NCI-H2081 (cell line): ENCODE measurements at places on chromosomes 7 and 10.

DNA sequence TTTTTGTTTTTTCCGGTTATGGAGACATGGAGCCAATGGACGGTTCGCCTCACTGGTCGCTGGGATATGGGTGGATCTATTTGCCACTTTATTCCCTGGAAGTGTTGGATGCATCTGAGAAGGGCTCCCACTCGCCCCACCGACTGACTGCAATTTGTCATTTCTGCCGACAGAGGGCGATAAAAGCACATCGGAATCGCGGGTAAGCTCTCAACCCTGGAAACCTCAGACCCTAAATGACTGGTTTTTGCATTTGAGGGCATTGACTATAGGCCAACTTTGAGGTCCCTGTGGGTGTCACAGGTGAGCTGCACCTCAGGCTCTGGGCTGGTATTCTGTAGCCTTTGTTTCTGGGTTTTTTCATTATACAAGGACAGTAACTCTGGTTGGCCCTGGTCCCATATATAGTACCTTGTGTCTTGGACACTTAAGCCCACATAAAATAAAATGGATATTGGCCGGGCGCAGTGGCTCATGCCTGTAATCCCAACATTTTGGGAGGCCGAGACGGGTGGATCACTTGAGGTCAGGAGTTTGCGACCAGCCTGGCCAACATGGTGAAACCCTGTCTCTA lies 11.9 kb upstream of the OPALIN start:
- peak; percentile 18 for DNase-seq

DNA sequence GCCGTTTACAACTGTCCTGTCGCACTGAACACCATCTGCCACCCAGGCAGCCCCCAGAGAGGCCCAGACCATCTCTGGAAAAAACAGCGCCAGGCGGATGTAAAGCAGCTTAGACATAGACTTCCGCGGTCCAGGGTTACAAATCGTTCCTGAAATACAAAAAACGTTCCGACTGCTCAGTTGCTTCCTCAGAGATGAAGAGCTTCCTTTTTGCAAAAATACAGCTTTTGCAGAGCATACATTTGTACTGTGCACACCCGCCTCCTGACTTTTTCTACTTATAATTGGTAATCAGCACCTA lies 11.4 kb downstream of the DAGLB start:
- no peak for DNase-seq

DNA sequence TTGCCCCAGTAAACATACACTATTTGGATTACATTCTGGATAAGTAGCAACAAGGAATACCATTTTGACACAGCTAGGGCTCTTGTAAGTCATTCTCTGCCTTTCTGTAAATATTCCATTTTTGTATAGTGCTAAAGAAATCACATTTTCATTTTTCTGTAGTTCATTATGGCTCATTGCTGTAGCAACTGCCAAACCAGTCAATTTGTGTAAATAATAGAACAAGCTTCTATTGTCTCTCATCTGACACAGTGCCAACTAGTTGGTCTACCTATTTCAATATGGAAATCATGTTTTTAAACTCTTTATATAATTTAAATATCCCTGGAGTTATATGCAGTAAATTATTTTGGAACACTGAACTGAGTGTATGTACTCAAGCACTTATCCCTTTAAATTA lies 193.7 kb downstream of the RELN start:
- DNase-seq, result peak; percentile 59

- no peak for DNase-seq
These were observed 248.7 kb downstream of the NEBL start for GRCh38 chr10:20648263-20648874.

- DNase-seq, result no peak
These were observed 172.7 kb upstream of the HPS1 start for GRCh38 chr10:98619446-98619845.

- no peak for DNase-seq
These were observed 11.3 kb downstream of the CRYGN start for GRCh38 chr7:151428378-151429236.

- DNase-seq, result peak; percentile 71
These were observed 10.7 kb downstream of the PFKP start for GRCh38 chr10:3077940-3078630.

GRCh38 chr7:99050971-99051370 lies 92.9 kb downstream of the SMURF1 start:
- no peak for DNase-seq

GRCh38 chr7:66859794-66860645 lies 61.0 kb upstream of the TMEM248 start:
- no peak for DNase-seq

GRCh38 chr10:28533186-28533564 lies 257 bp downstream of the WAC start:
- DNase-seq, result no peak

- DNase-seq, result no peak
These were observed 227.3 kb upstream of the SP8 start for GRCh38 chr7:21013765-21014539.

DNA sequence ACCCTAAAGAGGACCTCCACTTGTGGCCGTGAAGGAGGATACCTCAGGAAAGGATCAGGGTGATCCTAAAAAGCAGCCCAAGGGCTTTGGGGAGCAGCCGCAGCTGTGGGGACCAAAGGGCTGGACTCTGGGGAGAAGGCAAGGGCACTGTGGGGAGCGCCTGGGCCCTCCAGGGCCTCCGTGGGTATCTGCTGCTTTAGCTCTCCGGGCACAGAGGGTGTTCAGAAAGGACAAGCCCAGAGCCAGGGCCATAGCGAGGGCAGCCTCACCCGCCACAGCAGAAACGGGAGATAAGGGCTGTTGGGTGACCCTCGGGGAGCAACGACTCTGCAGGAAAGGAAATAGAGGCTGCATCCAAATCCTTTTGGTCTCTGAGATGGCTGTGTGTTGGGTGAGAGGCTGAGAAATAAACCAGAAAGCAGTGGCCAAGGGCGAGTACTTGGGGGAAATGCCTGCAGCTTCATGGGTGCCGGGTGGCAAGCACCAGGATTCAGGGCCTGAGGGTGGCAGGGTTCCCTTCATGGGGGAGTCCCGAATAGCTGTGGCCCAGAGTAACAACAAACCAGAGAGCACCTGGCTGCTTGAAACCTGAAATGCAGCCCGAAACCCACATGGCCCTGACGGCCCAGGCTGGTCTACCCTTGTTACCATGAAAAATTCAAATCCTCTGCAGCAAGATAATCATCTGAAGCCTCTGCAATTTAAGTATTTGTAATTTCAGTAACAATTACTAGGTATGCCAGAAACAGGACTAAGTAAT lies 95.2 kb downstream of the VIPR2 start:
- DNase-seq, result no peak

GRCh38 chr7:93690021-93690420 lies 115.5 kb upstream of the CALCR start:
- no peak for DNase-seq

DNA sequence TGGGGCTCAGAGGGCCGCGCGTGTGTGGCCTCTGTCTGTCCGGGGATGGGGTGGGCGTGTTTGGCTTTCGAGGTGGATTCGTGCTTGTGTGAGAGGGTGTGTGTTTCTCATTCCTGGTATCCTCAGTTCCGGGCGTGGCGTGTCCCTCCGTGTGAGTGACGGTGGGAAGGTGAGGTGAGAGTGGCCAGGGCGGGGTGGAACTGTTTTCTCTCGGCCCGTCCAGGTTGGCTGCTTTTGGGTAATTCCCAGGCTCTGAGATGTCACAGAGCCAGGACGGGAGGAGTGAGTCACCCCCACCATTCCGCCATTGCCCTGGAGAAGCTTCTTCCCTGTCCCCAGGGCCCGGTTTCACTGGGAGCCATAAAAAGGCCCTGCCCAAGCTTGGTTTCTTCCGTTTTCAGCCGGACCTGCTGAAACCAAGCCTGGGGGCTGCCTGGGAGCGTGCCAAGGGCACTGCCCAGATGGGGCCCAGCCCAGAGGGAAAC lies 21.3 kb upstream of the CLDN4 start:
- no peak for DNase-seq

DNA sequence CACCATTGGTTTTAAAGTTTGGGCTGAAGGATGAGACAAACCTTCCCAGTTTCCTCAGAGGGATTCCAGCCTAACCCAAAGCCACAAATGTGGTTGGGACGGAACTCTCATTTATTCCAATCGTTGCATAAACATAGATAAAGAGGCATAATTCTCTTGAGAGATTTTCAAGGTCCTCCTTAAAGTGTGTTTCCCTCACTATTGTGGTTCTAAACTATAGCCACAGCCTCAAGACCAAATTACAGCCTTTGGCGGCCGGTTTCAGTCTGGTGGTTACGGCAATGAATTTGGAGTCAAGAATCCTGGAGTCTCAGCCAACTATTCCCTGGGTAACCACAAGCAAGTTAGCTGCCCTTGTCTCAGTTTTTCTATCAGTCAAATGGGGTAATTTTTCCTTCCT lies 42.6 kb downstream of the SEM1 start:
- no peak for DNase-seq

DNA sequence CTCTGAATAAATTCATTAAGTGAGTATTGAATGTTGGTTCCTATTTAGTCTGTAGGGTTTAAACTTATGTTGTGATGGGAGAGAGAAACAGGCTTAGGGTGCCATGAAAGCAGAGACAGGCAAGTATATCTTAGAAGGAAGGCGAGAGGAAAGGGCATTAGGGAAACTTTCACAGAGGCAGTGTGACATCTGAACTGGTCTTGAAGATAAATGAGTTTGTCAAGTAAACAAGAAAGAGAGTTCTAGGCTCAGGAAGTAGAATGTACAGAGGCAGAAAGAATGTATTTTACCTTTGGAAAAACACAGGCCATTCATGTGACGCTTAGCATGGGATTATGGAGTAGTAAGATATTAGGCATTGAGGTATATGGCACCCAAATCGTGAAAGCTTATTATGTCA lies 34.5 kb downstream of the GLCCI1 start:
- no peak for DNase-seq

GRCh38 chr7:99120501-99120900 lies 23.4 kb downstream of the SMURF1 start:
- no peak for DNase-seq

DNA sequence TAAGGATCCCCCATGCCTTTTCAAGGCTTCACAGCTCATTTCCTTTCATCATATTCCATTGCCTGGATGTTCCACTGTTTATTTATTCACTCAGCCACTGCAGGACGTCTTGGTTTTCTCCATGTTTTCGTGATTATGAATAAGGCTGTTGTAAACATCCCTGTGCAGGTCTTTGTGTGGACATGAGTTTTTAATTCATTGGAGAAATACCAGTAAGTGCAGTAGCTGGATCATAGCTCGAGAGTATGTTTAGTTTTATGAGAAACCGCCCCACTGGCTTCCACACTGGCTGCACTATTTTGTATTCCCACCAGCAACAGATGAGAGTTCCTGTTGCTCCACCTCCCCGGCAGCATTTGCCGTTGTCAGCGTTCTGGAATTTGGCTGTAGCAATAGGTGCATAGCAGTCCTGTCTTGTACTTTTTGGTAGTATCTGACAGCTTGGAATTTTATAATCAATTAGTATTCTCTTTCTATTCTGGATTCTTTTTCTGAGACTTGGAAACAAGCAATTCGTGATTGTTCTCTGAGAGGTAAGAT lies 269.9 kb upstream of the PITRM1 start:
- DNase-seq, result no peak

DNA sequence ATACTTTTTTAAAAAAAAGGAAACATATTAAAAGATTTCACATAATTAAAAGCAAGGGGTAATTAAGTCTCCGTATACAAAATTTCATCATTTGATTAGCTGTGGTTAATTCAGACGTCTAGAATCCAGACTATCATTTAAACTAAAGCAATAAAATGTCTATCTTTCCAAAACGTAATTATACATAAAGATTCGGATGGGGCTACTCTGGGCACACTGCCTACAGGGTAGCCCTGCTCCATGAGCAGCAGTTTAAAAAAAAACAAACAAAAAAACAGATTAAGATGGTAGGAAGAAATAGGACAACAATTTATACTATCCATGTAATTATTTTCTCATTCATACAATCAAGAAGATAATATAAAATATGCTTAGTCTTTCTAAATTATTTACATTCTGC lies 96.0 kb downstream of the NRBF2 start:
- DNase-seq, result no peak

GRCh38 chr10:117964536-117964935 lies 82.2 kb downstream of the RAB11FIP2 start:
- DNase-seq, result no peak

DNA sequence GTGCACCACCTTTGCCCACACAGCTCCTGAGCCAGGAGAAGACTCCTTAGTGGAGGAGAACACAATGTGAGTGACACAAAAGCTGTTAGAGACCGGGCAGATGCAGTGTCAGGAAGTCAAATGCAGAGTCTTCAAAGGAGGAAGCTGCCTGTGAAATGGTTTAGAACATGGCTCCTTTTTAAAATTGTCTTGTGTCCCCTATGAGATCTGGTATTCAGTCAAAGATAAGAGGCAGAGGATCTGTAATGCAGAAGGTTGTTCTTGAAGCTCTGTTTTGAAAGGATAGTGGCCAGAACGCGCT lies 133.0 kb downstream of the VIPR2 start:
- DNase-seq, result no peak

- DNase-seq, result no peak
These were observed 82.6 kb downstream of the LRRN3 start for GRCh38 chr7:111173528-111173927.

- DNase-seq, result no peak
These were observed 292.0 kb downstream of the PHTF2 start for GRCh38 chr7:78090616-78091015.

DNA sequence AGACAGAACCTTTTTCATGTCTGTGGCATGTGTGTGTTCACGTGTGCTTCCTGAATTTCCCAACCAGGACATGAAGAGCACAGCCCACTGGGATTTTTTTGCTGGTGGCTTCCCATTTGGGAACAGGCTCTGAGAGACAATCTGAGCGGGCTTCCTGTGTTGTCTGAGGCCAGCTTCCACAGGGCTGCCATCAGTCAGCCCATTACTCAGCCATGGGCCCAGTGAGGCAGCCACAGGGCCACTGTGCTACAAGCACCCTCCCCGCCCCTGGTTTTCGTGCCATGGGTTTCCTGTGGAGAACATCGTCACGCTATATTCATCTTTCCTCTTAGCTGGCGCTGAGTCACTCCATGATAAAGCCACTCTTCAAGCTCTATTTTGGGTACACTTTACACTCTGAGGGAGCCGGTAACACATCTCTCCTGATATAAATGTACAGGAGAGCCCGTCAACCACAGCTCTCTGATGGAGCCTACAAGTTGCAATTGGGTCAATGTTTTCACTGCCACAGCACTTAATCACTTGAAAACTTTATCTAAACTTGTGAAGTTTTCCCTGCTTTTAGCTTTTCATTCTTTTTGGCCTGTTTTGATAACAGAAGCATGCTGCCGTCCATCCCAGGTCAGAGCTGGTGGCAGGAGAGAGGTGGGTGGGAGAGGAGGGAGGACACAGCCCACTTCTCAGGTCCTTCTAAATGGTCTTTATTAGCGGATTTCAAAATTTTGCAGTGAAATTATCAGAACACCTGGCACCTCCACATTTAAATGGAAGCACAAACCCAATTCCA lies 96.9 kb downstream of the HIPK2 start:
- DNase-seq, result no peak

DNA sequence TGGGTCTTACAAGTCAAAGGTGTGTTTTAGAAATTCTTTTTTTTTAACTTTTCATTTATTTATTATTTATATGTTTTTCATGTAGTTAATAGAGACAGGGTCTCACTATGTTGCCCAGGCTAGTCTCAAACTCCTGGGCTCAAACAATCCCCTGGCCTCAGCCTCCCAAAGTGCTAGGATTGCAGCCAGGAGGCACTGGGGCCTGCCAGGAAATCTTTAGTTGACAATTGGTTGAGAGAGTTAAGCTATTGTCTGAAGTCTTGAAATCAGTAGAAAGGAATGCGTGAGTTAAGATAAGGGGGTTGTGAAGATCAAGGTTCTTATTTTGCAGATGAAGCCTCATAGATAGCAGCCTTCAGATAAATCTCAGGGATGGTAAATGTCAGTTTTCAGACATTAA lies 245.4 kb upstream of the GALNT17 start:
- DNase-seq, result no peak

- DNase-seq, result no peak
These were observed 542.3 kb upstream of the MBL2 start for GRCh38 chr10:53314876-53315275.

- no peak for DNase-seq
These were observed 10.9 kb downstream of the SPOCK2 start for GRCh38 chr10:72077275-72077990.
